ENCODE measurements at places on chromosomes 6 and 20.

DNA sequence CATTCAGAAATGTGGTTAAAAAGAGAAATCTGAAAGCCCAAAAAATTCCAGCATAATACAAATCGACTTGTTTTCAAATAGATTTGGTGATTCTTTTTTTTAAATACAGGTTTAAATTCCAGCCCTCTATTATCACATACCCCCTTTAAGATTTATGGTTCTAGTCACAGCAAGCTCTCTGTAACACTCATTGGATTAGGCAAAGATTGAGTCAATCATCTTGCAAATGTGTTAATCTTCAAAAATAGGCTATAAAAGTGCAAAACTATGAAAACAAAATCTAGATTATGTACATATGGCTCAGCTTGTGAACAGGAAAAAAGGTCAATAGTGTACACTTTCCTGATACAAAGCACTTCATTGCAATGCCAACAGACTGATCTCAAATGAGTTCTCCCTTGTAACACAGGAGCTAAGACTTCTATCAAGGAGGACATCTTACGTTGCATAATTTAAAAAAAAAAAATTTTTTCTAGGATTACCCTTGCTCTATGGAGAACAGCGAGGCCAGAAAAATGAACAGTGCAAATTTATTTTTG, 26.2 kb downstream of the ZNF217 start:
- DNase-seq: no peak

DNA sequence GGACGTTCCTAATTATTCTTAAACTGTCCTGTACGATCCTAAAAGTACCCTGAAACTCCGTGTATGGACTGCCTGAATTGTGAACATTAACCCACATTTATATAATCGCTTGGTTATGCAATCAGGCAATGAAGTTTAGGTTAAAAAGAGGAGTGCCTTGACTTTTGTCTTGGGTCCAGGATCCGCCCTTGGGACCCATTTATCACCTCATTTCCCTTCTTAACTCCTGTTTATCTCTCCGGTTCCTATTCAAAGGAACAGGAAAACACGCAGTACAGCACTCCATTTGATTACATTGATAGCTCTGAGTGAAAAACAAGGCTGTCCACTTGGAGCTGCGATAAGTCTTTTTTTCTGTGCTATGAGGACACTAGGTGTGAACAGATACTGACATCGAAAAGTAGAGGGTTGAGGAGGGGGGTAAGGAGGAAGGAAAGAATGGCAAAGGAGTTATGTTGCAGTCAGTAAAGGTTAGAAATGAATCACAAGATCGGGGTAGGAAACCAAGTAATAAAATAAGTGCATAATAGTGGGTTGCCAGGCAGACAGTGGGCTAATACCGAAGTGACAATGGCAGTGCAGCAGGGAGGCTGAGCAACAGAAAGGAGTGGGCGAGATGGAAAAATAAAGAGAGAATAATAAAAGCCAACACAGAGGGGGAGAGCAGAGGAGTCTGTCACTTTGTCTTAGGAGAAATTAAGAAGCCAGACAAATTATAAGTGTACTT, 15.9 kb upstream of the PCK1 start:
- DNase-seq: no peak

GRCh38 chr20:22690616-22691179, 106.3 kb upstream of the FOXA2 start:
- DNase-seq: no peak

GRCh38 chr6:127341471-127342202, 1.8 kb downstream of the ECHDC1 start:
- DNase-seq: no peak

GRCh38 chr20:44720621-44720996, 5.4 kb downstream of the CCN5 start:
- no peak for DNase-seq

DNA sequence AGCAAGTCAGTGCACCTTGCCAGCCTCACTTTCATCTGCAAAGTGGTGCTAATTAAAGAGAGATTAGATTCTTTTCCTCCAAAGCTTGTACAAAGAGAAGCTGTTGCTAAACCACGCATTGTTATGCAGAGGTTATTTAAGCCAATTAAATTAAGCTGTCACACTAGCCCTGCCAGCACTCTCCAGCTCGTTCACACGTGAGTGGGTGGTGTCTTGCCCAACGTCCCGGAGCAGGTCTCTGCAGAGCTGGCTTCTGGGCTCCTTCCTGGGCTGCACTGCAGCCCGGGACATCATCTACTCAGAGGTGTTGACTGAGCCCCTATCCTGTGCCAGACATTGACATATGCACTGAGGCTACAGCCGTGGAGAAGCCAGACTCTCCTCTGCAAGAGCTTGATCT, 401.6 kb upstream of the SULF2 start:
- no peak for DNase-seq

DNA sequence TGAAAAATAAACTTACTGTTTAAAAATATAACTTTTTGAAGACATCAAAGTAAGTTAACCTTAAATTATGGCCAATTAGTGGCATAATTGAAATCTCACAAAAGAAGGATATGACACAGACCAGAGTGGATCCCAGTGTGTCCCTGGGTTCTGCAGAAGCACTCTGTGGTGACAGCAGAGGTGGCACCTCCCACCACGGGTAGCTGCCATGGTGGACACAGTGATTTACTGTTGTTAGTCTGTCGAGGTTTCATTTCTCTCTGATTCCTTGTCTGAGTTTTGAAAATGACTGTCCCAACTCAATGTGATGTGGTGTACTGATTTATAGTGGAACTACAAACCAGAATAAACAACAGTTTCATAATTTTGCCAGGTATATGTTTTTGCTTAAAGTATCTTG, 76.5 kb downstream of the TULP4 start:
- no peak for DNase-seq

DNA sequence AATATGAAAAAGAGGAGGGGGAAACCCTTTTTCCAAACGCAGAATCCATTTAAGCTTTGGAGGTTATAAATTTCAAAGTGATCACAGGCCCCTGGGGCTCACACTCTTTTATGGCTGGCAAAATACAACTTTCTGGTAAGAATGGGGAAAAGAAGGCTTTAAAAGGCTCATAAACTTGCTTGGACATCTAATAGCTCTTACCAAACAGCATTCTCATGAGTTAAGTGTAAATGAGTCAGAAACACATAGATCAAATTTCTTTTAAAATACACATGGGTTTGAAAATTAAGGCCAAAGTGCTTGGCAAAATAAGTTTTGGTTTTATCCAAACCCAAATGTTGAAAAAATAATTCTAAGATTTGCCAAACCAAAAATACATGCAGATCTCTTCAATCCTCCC, 154.6 kb downstream of the SOBP start:
- DNase-seq: no peak

GRCh38 chr6:159761129-159761872, 544 bp upstream of the ACAT2 start:
- DNase-seq: no peak

GRCh38 chr6:117783279-117783678, 108.0 kb downstream of the NUS1 start:
- DNase-seq: no peak

DNA sequence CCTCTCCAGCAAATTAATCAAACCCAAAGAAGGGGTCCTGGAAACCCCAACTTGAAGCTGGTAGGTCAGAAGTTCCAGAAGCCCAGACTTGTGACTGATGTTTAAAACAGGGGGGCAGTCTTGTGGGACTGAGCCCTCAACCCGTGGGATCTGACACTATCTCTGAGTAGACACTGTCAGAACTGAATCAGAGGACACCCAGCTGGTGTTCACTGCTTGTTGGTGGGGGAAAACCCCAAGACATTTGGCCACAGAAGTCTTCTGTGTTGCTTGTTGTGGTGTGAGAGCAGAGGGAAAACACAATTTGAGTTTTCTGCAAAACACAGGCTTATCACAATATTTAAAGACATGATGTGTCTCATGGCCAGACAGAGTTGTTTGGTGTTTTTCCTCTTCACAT, 29.9 kb downstream of the KIF13A start:
- DNase-seq: no peak

DNA sequence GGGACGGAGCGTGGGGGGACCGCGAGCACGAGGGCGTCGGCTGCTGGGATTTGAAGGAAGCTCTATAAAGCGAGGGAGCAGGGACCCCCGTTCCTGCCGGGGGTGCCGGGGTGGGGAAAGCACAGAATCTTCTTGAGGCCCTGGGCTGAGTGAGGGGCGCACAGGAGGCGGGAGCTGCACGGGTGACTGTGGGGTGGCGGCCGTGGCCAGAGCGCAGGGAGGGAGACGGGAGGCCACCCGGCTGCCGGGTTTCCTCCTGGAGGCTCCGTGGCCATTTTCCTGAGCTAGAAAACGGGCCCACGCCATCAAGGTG, 385.1 kb downstream of the SMOC2 start:
- DNase-seq: no peak

DNA sequence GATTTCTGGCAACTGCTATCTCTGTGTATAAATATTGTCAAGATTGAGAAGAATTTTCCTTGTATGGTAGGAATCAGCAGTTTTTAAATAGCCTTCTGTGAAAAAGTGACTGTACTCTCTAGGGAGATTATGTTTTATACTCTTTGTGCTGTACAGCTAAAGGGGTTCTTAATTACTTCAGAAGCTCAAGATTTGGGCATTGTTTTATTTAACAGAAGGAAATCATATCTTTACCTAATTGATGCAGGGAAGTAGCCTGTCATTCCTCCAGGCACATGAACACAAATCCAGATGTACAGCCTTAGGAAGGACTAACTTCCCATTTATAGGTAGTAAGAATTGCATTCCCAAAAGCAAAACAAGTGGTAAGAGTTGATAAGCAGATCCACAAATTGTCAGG, 1.3 kb downstream of the CALHM5 start:
- no peak for DNase-seq

DNA sequence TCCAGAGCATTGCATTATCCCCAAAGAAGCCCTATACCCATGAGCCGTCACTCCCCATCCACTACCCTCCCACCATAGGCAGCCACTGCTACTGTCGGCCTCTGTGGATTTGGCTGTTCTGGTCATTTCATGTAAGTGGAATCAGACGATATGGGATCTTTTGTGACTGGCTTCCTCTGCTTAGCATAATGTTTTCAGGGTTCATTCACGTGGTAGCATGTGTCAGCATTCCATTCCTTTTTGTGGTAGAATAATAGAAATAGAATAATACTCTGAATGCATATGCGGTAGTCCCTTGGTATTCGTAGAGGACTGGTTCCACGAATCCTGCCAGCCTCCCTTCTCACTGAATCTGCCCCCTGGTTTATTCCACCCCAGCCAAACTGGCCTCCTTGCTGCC, 402.6 kb upstream of the SULF2 start:
- DNase-seq: no peak

DNA sequence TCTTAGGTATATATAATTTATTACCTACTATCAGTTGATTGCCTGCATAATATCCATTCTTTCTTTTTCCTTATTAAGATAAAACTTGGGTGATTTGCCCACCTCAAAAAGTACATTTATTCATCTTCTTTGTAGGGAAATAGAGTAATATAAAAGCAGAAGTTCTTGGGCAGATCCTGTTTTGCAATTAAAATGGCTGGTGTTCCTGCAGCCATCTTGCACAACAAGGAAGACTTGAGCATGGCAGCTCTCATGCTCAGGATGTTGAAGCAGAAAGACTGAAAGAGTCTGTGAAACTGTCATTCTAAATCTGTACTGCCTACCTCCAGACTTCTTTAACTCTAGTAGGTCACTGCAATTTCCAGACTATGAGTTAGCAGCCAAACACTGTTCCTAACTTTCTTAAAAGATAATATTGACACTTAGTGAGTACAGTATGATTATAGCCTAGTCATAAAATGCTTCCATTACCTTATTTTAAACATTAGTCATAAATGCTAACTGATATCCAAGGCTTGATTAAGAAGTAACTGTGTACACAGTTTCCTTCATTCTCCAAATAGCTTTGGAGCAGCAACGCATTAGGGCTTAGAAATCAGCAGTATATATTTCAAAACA, 24.6 kb upstream of the HTR1B start:
- DNase-seq: no peak

- no peak for DNase-seq
These were observed 476.3 kb downstream of the PRKN start for GRCh38 chr6:162251257-162251656.

DNA sequence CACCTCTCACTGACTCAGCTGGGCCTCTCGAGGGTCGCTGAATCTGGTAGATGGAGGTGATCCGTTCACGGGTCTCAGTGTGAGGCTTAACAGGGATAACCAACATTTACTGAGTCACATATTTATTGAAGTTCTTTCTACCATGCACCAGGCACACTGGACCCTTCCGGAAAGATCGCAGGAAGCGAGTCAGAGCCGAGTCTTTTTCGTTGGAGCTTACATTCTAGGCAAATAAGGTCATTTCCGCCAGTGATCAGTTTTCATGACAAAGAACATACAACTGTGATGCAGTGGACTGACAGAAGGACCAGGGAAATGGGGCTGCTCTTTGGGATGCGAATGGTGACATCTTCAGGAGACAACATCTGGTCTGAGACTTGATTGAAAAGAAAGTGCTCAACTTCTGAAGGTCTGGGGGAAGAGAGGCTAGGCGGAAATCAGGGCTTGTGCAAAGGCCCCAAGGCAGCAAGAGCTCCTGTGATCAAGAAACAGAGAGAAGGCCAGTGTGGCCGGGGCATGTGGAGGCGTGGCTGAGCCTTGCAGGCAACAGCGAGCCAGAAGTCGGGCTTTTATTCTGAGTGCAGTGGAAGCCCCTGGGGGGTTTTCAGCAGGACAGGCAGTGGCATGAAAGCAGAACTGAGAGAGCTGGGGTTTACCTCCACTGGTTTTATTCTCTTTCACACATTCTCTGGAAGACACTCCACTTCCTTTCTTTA, 56.7 kb downstream of the APCDD1L start:
- DNase-seq: no peak

GRCh38 chr20:57275813-57276212, 9.4 kb upstream of the BMP7 start:
- no peak for DNase-seq

- DNase-seq: no peak
These were observed 7.1 kb downstream of the GJA1 start for GRCh38 chr6:121442576-121442975.

DNA sequence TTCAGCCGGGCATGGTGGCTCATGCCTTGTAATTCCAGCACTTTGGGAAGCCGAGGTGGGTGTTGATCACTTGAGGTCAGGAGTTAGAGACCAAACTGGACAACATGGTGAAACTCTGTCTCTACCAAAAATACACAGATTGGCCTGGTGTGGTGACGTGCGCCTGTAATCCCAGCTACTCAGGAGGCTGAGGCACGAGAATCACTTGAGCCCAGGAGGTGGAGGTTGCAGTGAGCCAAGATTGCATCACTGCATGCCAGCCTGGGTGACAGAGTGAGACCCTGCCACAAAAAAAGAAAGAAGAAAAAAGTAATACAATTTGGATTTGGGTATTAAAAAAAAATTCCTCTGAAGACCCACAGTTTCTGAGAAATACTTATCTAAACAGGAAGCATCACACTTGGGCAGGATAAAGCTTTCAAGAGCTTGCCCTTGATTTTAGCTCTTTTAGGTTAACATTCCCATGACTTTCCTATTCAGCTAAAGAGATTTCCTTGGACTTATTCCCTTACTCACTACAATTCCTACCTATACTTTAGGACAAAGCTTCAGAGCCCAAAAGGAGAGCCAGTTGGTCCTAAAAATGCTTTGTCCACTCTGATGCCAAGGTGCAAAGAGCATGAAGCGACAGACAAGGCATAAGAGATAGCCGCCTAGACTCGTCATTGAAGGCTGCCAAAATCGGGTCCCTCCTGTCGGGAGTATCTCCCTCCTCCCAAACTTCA, 1.9 kb downstream of the ELOVL2 start:
- no peak for DNase-seq

- no peak for DNase-seq
These were observed 274.0 kb downstream of the MAFB start for GRCh38 chr20:40414843-40415615.

- no peak for DNase-seq
These were observed 223.3 kb downstream of the UNC5CL start for GRCh38 chr6:40815731-40816130.
